ENCODE measurements at places on chromosomes 11 and 22.

- DNase-seq, result no peak
Observed at GRCh38 chr11:103877221-103877620, 159.2 kb upstream of the DDI1 start.

- DNase-seq, result no peak
Observed at GRCh38 chr11:129814244-129815014, 1.2 kb upstream of the TMEM45B start.

DNA sequence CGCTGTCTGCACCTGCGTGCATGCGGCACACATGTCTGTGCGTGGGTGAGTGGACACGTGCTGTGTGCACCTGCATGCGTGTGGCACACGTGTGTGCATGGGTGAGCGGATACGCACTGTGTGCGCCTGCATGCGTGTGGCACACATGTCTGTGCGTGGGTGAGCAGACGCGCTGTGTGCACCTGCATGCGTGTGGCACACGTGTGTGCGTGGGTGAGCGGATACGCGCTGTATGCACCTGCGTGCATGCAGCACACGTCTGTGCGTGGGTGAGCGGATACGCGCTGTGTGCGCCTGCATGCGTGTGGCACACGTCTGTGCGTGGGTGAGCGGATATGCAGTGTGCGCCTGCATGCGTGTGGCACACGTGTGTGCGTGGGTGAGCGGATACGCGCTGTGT lies 27.1 kb upstream of the ACR start:
- DNase-seq, result no peak

- no peak for DNase-seq
Observed at GRCh38 chr22:29435236-29436136, 2.9 kb upstream of the RFPL1 start.

DNA sequence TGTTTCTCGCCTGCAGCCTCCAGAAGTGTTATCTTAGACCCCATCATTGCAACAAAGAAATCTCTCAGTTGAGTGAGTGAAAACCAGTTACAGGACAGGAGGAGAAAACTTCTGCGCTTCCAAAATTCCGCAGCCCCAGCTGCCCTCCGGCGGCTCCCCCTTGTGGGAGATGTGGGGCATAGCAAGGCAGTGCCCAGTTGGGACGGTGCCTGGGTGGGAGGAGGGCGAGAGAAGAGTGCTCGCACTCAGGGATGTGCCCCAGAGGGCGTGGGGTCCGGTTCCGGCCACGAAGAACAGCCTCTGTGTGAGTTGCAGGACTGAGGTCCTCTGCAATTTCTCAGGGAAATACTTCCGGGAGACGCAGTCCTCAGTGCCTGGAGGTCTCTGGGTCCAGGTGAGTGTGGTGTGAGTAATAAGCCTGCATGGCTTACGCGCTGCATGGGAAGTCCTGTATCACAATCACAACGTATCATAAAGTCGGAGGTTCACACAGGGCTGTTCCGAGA lies 87.0 kb upstream of the BLID start:
- DNase-seq, result no peak

DNA sequence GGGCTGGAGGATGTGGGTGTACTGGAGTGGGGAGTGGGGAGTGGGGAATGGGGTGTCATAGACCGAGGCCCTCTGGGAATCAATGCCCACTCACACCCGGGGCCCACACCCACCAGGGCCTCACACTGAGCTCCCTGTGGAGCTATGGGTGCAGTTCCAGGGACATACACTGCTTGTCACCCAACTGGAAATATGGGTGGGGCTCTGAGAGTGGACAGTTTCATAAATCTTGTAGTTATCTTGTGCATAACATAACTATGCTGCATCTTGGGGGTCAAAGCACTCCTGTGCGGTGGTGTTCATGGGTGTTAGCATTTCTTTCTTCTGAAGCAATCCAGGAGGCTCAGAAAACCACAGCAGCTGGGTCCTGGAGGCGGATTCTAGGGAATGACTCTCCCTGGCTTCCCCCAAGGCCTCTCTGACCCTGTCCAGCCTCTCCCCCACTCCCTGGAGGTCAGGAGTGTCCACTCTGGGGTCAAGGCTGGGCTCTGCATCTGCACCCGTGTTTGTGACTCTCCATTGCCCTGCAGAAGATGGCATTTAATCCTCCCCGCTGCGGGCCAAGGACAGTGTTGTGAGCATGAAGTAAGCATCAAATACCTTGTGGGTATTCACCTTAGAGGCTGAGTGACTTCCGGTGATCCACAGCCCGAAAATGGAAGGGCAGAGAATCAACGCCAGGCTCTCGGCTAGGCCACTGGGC lies 172.5 kb downstream of the CTTN start:
- no peak for DNase-seq

GRCh38 chr11:44627911-44628729 lies 62.7 kb downstream of the CD82 start:
- DNase-seq, result peak; percentile 21

GRCh38 chr11:45432910-45433309 lies 146.8 kb upstream of the SYT13 start:
- no peak for DNase-seq

- DNase-seq, result no peak
Observed at GRCh38 chr22:44646668-44647067, 55.3 kb upstream of the PRR5 start.

DNA sequence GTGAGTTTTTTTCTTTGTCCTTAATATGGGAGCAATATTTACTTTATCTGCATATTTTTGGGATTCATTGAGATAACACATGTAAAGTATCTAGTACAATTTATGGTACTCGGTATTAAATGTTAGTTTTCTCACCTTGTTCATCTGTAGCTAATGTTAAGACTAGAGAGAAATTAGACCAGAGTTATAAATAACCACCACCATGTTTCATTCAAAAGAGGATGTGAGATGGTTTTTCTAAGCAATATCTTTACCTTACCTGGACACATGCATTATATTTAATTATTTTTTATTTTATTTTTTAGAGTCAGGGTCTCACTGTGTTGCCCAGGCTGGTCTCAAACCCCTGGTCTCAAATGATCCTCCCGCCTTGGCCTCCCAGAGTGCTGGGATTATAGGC lies 18.4 kb downstream of the ARHGAP42 start:
- DNase-seq, result no peak

DNA sequence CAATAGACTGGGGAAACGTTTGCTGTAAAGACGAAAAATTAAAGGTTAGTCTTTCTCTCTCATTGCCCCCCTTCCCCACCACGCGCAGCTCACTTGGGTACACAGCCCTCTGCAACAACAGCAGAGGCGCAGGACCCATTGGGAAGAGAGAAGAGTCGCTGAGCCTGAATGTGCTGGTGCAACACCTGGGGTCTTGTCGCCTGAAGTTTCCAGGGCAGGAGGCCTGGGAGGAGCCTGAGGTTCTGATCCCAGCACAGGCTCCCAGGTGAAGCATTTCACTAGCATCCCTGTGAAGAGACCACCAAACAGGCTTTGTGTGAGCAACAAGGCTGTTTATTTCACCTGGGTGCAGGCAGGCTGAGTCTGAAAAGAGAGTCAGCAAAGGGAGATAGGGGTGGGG lies 116.2 kb upstream of the NTM start:
- no peak for DNase-seq

- DNase-seq, result no peak
Observed at GRCh38 chr11:76282811-76283595, 76.7 kb upstream of the WNT11 start.

DNA sequence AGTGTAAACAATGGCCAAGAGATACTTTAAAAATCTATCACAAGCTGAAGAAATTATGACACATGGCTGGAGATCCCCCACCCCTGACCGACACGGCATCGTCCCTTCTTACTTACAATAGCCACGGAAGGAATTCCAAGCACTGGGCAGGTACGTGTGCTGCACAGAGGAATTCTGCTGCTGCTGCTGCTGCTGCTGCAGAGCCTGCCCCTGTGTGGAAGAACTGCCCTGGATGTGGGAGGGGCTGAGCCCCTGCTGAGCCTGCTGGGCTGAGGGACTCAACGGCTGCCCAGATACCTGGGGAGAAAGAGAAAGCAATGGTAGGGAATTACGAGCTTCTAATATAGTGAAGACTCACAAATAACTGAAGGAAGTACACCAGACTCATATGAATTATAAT lies 15.0 kb upstream of the NFRKB start:
- no peak for DNase-seq

DNA sequence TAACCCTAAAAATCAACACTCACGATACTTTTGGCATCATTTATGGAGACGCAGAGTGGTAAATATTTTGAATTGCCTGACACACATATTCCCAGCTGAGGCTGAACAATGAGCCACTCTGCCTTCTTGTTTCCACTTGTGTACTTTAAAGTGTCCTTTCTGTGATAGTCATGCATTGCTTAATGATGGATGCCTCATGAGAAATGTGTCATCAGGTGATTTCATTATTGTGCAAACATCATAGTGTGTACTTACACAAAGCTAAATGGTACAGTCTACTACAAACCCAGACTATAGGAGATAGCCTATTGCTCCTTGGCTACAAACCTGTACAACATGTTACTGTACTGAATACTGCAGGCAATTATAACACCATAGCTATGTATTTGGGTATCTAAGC lies 44.2 kb downstream of the MRE11 start:
- DNase-seq, result no peak

DNA sequence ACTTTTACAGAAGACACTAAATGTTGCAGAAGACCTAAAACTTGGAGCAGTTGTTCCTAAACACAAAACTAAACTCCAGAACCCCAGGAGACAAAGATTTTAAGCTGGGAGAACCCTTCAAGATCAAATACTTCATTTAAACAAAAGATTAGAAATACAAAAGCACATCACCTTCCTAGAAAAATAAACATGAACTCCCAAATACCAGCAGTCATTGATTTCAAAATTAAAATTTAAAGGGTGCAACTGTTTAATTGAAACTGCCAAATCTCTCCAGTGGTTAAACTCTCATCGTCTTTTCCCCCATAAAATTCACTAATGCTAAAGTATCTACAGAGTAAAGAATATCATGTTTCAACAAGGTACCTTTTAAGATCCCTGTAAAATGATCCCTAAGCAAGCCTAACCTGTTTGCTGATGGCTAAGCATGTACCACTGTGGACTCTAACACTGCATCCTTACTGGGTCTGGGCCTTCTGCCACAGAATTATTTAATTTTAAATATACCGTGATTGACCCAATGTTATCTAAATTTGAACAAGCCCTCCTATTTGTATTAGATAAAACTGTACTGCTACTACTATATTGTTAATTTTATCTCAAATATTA lies 53.7 kb upstream of the CCDC34 start:
- DNase-seq, result peak; percentile 41

DNA sequence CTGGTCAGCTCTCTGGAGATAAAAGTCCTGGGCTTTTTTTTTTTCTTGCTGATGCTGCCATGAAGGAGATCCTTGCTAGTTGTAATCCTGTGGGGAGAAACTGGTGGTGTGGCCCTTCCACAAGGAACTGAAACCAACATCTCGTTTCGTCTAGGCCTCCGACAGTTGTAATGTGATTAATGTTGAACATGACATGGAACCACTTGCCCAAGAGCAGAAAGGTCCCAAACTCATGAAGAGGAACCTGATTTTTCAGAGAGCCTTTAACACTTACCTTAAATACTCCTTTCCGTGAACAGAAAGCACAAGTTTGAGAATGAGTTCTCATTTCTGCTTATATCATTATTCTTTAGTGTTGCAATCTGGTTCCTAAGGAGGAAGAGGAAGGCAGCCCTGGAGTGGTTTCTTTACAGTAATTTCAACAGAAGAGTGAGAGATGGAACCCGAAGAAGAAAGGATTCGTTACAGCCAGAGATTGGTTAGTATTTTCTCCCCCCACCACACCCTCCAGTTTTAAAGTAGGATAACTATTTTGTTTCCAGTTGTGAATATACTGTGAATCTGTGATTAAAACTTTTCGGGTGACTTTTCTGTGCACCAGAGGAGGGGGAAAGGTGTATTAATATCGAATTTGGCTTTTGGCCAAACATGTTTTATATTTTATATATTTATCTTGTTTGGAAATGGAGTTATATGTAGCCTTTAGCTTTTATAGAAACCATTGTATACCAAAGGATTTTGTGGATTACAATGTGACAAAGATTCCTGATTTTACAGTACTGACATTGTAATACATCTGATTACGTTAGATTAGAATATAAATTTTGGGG lies 2.0 kb downstream of the KDM2A start:
- DNase-seq, result no peak

DNA sequence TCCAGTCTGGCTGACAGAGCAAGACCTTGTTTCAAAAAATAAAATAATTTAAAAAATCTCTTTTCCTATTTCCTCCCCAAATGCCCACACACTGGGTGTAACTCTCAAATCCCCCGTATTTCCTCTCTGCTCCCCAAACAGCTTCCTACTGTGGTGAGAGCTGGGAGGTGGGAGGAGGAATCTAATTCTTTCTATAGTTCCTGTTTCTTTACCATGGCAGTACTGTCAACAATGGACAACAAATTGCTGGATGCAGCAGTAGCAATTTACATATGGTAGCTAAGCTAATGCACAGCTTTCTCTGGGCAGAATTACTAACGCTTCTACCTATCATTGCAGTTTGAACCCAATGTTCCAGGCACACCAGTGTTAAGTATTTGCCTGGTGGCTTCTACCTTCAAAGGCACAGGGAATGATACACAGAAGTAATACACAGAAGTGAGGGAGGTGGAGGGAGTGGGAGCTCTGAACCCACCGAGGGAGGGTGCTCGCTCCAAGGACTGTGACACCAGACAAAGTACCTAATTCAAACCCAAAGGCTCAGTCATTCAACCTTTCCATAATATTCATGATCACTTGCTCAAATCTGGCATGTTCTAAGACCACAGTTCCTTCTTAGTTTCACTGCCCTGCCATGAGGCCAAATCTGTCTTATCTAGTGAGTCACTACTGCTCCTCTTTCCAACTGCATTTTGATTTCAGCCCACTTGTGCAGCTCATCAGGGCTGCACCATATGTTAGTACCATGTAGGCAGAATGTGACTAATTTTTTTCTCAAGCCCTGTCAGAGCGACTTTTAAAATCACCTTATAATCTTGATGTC lies 37.9 kb downstream of the CELF1 start:
- DNase-seq, result no peak

DNA sequence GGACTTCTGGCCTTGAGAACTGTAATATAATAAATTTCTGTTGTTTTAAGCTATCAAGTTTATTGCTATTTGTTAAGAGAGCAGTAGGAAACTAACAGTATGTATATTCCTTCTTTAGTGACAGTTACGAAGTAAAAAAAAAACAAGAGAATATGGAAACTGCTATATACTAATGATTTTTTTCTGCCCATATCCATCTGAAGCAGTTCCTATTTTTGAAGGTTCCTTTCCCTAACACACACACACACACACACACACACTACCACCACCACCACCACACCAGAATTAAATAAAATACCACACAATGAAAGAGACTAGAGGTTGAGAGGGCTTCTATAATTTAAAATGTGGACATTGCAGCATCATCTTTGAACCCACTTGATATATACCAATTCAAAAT lies 44.4 kb upstream of the CARD18 start:
- no peak for DNase-seq

Data from DMS79 (cell line).